Activated B cell treated with CpG ODN at 0.5 μM for 24 hours (primary cell): ENCODE measurements at places on chromosomes 16 and 17.

GRCh38 chr16:87830673-87831420 is 38.5 kb downstream of the SLC7A5 start:
- no peak for DNase-seq

DNA sequence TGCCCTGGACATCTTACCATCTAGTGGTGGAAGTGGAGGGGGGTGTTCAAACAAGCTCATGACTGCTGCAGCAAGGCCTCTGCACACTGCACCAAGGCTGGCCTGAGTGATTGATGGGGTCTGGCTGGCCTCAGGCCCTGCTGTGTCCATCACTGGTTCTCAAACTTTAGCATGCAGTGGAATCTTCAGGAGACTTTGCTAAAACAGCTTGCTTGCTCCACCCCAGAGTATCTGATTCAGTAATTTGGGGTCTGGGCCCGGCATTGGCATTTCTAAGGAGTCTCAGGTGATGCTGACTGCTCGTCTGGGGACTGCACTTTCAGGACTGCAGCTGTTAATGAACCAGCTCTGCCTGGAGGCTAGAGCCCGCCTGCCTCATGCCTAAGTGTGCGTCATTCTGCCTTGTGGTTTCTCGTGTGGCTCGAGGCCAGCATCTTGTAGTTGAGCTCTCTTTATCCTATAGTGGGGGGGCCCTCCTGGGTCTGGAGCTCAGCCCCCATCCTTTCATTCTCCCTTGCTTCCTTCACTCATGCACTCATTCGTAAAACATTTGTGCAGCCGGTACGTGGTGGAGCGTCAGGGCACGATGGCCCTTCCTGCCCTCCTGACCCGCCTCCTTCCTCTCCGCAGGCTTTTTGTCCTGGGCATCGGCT is 4.1 kb downstream of the MGAT5B start:
- no peak for DNase-seq

- no peak for DNase-seq
Measured at GRCh38 chr17:18089613-18090012, 1.9 kb downstream of the DRG2 start.

DNA sequence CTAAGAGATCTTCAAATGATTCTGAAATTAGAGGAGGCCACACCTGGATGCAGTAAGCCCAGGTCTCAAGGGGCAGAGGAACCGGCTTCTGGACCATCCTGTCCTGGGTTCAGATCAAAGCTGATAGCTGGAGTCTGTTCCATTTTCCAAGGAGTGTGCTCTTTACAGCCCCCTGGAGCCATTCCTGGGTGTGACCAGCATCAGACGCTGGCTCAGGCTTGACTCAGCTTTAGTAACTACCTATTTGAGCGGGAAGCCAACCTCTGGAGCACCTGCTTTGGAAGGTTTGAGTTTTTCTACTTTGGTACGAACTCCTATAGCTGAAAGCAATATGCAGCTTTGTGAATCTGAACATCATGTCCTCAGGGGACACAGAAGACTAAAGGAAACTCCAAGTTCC is 12.9 kb upstream of the BBS2 start:
- no peak for DNase-seq

DNA sequence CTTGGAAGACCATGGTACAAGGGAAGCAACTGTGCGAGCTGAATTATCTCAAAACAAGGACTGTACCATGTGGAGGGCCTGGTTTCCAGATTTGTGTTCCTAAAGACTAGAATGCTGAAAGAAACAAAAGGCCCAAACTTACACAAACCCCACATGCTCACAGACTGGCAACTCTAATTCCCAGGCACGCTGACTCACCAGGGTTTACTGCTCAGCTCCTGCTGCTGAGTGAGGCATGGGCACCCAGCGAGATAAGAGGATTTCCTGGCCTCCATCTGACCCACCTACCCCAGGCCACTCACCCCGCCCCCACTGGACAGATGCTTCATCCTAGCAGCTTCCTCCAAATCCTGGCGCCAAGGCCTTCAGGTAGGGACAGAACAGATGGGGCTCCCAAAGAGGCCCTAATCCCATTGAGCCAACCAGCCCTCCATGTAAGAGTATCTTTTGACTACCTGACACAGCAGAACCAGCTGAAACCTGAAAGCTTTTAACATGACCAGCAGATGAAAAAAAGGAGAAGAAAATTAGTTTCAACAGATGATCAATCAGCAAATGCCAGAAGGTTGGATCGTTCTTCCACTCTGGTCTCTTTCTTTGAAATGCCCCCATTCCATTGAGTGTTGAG is 33.9 kb downstream of the DCUN1D3 start:
- no peak for DNase-seq

- DNase-seq, result peak; percentile 16
Measured at GRCh38 chr17:77834170-77835115, 124.1 kb upstream of the TNRC6C start.

GRCh38 chr16:22624800-22625533 is 114.3 kb downstream of the NPIPB5 start:
- DNase-seq, result no peak

DNA sequence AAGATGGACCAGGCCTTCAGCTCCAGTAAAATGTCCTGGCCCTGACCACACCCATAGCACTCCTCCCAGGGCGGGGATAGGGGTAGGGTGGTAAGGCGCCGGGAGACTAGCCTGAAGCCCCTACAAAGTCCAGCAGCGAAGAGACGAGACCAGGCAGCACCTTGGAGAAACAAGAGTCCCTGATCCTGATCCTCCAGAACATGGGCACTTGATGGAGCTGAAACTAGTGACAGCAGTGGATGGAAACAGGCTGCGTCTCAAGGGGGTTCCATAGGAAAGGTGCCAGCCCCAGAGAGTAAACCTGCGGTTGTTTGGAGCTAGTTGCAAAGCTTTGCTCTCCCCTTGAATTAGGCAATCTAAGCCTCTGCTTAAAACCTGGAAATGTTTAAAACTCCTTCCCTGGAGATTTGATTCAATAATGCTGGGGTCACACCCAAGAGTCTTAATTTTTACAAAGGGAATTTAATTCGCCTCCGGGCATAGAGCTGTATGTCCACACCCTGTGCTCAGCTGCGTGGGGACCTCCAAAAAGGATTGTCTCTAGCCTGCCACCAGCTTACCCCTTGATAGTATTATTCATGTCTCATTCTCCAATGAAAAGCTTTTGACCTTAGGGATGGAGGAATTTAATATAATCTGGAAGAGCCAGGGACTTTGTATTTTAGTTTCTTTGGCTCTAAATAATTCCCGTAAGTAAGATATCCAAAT is 258.6 kb downstream of the PMP22 start:
- DNase-seq, result no peak

- no peak for DNase-seq
Measured at GRCh38 chr17:78879635-78880186, 23.3 kb downstream of the CEP295NL start.

DNA sequence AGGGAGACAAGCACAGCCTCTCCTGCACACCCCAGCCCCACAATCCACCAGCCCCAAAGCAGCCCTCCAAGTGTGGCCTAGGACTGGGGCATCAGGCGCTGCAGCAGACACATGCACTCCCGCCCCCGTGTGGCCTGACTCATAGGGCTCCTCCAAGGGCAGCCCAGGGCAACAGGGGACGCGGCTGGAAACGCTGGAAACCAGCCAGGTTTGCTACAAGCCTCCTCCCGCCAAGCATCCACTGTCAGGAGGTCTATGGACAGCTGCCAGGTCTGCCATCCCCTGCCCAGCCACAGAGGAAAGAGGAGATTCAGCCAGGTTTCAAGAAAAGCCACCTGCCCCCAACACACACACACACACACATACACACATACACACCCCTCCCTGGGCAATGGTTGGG is 25.8 kb downstream of the SRCIN1 start:
- no peak for DNase-seq

DNA sequence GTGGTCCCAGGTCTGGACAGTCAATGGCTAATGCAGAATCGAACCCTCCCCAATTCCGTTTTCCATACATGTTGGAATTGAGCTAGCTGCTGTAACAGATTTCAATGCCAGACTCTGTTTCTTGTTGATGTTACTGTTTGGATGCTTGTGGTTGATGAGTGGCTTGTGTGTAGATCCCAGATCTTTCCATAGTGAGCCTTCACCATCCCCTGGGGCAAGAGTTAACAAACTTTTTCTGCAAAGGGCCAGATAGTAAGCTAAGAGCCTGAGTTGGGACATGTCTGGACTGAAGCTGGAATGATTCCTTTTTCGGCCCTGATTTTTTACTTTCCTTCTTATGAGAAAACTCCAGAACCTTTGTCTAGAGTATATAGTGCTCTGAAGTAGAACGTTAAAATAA is 296.3 kb downstream of the CPPED1 start:
- no peak for DNase-seq

- no peak for DNase-seq
Measured at GRCh38 chr17:57256708-57257112, 387 bp downstream of the MSI2 start.

DNA sequence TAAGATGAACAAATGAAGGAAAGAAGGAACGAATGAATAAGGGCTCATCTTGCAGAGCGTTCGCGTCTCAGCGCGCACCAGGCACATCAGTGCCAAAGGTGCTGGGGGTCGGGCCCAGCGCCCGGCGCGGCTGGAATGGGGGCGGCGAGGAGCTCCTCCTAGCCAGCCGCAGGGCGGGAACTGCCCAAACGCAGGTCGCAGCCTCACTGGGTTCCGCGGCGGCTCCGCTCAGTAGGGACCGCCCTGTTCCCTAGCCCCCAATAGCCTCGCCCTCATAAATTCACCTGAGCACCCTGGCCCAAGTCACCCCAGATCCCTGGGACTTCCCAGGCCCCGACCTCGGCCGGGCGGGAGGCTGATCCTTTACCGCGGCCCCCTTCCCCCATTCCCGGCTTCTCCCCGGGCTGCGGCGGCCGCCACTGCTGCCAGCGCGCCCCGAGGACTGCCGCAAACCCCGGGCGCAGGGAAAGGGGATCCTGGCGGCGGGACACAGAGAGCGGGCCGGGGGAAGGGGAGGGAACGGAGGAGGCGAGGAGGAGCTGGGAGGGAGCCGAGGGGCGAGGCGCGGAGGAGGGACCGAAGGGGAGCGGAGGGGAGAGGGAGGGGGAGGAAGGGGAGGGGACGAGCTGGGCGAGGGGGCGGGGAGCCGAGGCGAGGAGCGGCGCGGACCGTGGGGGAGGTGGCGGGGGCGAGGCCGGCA is 377 bp upstream of the CRHR1 start:
- DNase-seq, result no peak

GRCh38 chr17:43878260-43879175 is 28.8 kb downstream of the MPP2 start:
- peak; percentile 73 for DNase-seq

GRCh38 chr16:50284131-50284911 is 18.0 kb downstream of the ADCY7 start:
- DNase-seq, result no peak

DNA sequence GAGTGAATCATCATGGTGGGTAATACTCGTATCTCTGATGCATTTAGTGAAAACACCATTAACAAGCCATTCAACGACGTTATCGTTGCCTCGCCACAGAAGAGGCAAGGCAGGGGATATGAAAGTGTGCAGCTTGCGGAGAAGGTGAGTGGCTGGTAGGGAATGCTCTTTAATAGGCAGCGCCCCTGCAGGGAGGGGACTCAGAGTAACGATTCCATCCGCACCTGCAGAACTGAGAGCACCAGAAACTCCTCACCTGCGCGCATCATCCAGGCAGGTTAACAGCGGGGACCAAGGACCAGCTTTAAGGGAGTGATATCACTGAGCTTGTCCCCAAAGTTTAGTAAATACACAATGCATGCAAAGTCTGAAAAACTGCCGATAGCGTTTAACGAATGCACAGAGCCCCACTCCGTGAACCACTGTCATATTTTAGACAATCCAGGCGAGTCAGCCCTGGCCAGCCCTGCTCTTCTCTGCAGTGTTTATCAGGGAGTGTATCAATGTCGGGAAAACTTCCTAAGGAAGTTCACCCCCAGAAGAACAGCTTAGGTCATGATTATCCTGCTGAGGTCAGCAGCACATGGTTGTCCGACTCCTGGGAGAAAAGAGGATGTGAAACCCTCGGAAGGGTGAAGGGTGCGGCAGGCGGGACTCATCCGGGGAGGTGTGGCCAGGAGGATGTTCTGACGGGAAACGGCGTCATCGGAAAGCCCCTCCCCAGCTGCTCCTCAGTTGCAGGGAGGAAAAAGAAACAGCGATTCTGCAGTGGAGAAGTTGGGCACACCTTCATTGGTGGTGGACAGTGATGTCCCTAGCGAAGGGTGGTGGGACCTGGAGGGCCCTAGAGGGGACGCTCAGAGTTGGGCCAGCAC is 68.5 kb upstream of the DNAH17 start:
- peak; percentile 57 for DNase-seq

DNA sequence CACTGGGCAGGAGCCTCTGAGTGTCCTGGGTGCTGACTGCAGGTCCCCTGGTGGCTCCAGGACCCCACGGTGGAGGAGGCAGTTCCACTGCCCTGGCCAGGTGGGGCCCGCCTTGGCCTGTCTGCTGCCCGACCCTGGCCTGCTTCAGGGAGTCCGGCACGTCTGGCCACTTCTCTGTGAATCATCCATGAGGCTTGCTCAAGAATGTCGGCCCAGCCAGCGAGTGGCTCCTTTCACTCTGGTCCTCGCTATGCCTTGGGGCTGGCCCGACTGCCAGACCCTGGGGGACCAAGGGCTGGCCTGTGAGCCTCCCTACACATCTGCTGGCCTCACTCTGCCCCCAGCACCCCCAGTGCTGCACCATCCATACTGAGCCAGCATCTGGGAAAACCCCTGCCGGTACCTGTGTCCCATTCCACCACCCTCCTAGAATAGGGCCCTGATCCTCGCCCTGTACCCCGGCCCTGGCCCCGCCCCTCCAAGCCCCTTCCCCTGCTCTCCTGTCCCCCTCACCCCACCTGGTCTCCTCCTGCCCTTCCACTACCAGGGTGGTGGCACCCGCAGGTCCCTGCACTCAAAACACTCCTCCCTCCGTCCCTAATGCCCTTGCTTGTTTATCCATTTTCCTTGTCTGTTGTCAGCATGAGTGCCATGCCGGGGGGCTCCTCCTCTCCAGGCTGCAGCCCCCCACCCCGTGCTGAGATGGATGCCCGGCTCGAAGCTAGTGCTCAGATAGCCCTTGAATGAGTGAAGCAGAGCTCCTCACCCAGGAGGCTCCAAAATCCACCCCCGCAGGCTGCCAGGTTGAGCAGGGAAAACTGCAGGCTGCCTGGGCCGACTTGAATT is 35.5 kb downstream of the ADCY7 start:
- DNase-seq, result peak; percentile 9

DNA sequence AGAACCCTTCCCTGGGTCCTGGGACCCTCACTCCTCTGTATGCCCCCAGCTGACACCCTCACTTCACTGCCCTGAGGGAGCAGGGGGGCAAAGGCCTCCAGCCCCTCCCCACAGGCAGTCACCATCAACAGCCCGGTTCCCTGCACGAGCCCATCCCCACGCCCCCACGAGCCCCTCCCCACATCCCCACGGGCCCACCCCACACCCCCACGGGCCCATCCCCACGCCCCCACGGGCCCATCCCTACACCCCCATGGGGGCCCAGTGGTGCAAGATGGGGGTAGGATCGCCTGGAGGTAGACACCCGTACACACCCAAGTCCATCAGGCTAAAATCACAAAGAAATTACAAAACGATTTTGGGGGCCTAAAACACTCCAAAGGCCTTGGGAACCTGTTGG is 42.3 kb downstream of the LMF1 start:
- no peak for DNase-seq

DNA sequence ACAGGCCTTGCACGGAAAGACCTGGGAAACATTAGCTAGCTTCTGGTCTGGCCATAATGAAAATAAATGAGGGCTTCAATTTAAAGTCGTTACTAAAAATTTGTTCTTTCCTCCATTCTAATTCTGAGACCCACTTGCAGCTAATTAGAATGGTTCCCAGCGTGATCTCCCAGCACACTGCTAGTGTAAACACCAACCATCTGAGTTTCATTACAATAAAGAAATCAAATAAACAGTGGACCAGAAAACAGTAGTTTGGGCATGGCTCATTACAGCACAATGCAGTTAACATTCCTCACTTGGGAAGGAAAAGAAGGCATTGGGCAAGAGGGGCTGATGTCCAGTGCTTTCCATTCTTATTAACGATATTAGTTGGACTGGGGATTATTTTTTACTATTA is 410.9 kb upstream of the SOX9 start:
- no peak for DNase-seq
